ENCODE measurements at places on chromosomes 3 and 15. TPM values are rescaled to one million over a fixed set of nuclear protein-coding genes. Genes with fewer than 3 reads are reported as not detected.

Gene DUOXA2
- not detected for total RNA-seq

Gene NR2F2
- 13.0 TPM for total RNA-seq

Gene CHRNA5
- 0.36 TPM for total RNA-seq

Gene DNAJC19
- total RNA-seq, result 27.9 TPM

Gene CMC1
- 5.8 TPM for total RNA-seq

Gene CCR3
- total RNA-seq, result not detected

Data from osteoblast (primary cell).